ENCODE measurements at places on chromosomes 4 and X. TPM values are rescaled to one million over a fixed set of nuclear protein-coding genes. Genes with fewer than 3 reads are reported as not detected.

Gene PRRG3
- polyA plus RNA-seq = 7.9 TPM

Gene GLA
- polyA plus RNA-seq = 31.9 TPM

Gene RGN
- 40.1 TPM for polyA plus RNA-seq

Gene FRAS1
- polyA plus RNA-seq = 84.7 TPM

- DNase-seq = no peak
Observed at GRCh38 chr4:98283219-98284189, 22.3 kb downstream of the RAP1GDS1 start.

- no peak for DNase-seq
Observed at GRCh38 chr4:187996502-187997177, 1.1 kb downstream of the ZFP42 start.

GRCh38 chrX:65610040-65610439 lies 57.4 kb upstream of the MSN start:
- DNase-seq = no peak
